Fibroblast of skin of abdomen (primary cell): ENCODE measurements at places on chromosomes 6 and 20.

- no peak for DNase-seq
Observed at GRCh38 chr6:51868591-51869355, 218.6 kb downstream of the PKHD1 start.

DNA sequence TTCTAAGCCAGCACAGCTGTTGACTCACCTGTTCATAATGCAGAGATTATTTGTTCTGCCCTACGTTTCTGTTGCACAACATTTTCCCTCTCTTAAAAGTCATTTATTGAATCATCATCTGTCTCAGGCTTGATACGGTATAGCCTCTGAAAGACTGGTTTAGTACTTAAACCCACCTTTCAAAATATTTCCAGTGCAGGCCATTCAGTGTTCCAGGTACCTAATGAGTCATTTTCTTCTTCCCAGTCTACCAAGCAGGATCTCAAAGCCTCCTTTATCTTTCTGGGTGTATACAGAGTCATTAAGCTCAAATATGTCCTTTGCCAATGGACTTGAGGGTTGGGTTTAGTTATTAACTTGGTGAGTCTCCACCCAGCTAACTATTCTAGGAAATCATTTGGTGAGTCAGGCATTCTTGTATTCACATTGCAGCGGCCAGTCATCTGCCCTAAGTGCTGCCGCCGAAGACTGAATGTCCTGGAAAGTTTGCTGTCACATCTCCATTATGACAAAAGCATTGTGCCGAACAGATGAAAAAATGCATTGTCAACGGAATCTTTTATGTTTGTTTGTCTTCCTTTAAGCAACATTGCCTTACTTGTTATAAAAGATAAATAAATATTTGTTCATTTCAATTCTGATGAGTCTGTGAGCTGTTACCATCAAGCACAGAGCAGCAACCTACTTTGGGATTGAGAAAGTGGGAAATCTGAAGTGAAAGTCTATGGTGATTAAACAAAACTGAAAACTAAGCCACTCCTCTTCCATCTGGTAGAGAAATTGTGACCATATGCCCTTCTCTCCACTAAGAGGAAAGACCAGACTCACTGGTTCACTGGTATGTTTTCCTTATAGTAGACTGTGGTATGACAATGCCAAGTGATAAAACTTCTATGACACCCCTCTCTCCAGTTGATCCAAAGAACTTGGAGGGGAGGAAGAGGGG, 14.3 kb upstream of the FAM135A start:
- no peak for DNase-seq

DNA sequence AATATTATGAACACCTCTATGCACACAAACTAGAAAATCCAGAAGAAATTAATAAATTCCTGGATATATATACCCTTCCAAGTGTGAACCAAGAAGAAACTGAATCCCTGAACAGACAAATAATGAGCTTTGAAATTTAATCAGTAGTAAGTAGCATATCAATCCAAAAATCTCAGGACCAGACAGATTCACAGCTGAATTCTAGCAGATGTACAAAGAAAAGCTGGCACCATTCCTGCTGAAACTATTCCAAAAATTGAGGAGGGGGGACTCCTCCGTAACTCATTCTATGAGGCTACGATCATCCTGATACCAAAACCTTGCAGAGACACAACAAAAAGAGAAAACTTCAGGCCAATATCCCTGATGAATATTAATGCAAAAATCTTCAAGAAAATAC, 67.0 kb upstream of the PDE7B start:
- DNase-seq: no peak

DNA sequence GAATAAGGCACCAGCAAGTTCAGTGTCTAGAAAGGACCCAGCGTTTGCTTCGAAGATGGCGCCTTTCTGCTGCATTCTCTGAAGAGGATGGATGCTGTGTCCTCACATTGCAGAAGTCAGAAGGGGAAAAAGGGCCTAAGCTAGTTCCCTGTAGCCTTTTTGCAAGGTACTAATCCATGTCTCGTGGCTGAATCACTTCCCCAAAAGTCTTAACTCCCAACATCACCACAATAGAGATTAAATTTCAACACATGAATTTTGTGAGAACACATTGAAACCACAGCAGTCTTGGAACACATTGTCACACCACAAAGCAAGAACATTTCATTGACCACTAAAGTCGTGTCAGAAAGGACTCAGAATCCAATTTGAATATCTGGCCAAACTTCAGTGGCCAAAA, 42.1 kb downstream of the KLHL31 start:
- peak; percentile 56 for DNase-seq

GRCh38 chr6:22447249-22448196, 121.8 kb upstream of the HDGFL1 start:
- DNase-seq: no peak

DNA sequence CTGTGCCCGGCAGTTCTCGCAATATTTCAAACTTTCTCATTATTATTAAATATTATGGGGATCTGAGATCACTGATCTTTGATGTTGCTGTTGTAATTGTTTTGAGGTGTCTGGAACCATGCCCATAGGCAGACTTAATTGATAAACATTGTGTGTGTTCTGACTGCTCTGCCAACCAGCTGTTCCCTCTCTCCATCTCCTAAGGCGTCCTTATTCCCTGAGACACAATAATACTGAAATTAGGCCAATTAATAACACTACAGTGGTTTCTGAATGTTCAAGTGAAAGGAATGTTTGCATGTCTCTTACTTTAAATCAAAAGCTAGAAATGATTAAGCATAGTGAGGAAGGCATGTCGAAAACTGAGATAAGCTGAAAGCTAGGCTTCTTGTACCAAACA, 7.6 kb downstream of the MAPK14 start:
- peak; percentile 13 for DNase-seq

GRCh38 chr6:170124836-170125235, 166.0 kb downstream of the DLL1 start:
- DNase-seq: no peak

GRCh38 chr20:3705491-3705969, 6.9 kb downstream of the SIGLEC1 start:
- DNase-seq: no peak

DNA sequence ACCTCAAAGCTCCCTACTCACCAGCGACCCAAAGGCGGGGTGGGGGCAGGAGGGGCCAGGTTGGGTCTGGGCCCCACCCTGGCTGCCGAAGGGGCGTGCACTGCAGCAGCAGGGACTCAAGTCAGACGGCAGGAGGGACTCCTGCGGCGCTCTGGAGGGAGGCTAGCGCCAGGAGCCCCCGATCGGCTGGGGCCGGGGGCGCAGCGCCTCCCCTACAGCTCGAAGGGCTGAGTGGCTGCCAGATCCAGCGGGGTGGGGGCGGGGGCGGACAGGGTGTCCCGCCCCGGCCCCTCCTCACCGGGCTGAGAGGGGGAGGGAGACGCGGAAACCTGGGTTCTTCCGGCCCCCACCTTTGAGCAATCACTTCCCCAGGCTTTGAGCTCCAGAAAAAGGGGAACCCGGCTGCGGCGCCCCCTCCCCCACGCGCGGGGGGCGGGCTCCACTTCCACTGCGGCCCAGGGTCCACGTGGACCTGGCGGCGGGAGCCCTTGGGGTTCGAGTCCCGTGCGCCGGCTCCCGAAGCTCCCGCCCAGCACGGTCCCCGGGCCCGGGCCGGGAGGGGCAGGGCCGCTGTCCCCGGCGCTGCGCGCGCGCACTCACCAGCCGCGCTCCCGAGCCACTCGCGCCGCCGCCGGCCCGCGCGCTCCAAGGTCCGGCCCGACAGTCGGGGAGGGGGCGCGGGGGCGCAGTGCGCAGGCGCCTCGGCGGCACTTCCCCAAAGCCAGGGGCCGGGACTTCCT, at the start of gene RGS19:
Gene RGS19 (minus strand): TSS at position 246 of the 740 bp plus-strand sequence. CDS start 2,632 bp downstream, outside the sequence.
- peak; percentile 72 for DNase-seq

DNA sequence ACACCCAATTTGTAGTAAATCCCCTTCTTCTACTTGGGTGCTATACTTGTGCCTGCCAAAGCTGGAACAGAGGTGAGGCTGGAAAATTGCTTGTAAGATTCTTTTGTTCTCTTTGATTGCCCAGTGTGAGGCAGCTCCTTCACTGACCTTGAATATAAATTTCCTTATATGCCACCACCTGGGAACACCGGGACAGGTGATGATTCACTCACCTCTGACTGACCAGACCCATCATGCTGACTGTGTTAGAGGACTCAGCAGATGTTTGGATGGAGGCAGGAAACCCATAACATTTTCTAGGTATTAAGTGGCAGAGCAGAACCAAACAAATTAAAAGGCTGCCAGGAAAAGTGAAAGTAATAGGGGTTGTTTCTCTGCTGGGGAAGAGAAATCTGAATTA, 120.9 kb downstream of the GRM1 start:
- DNase-seq: no peak

- no peak for DNase-seq
Observed at GRCh38 chr20:11906626-11907480, 10.8 kb upstream of the BTBD3 start.

DNA sequence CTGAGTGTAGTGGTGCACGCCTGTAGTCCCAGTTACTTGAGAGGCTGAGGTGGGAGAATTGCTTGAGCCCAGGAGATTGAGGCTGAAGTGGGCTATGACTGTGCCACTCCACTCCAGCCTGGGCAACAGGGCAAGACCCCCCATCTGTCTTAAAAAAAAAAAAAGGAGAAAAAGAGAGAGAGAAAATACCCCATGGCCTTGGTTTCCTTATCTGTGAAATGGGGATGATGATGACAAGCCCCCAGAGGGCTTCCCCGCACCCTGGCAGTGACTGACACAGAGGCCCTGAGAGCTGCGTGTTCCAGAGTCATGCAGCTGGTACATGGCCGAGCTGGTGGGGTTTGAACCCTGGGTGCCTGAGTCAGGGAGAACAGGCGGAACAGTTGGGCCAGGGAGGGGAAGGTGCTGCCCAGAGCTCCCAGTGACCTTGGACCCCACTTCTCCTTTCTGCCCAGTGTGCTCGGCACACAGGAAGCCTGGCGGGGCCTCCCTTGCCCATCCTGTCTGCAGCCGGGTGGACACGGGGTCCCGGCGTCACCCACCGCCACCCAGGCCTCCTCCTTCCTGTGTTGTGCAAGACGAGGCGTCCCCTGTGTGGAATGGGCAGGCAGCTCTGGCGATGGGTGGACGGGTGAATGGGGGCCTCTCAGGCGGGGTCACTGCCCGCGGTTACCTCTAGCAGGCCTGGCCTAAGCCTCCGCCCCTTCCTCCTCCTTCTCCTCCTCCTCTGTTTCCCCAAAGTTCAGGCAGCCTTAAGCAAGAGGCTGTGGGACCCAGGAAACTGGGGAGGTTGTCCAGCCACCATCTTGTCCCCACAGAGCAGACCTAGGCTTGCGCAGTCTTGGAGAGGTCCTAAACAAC, 84.2 kb downstream of the CEBPB start:
- no peak for DNase-seq

DNA sequence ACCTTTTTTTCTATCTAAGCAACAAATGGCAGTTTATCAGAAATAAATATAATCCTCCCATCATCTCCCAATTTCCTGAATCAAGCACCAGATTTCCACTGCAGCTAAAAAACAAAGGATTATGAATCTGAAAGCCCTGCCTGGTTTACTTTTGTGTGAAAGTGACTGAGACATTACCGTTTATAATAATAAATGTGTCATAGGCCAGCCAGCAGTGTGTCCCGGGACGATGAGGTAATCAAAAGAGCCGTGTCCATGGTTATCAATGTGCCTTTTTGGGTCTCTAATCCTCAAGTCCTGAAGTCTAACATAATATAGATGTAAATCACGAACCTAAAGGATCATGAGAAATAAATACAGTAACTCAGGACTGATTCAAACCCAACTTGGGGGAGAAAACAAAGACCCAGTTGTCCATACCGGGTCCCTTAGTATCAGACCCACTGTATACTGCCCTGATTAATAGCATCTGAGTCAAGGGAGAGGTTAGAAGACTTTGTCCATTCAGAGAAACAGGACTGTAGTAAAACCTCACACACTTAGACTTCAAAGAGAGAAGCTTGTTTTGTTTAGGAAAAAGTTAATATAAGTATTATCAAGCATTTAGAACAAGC, 149.1 kb downstream of the SASH1 start:
- no peak for DNase-seq

DNA sequence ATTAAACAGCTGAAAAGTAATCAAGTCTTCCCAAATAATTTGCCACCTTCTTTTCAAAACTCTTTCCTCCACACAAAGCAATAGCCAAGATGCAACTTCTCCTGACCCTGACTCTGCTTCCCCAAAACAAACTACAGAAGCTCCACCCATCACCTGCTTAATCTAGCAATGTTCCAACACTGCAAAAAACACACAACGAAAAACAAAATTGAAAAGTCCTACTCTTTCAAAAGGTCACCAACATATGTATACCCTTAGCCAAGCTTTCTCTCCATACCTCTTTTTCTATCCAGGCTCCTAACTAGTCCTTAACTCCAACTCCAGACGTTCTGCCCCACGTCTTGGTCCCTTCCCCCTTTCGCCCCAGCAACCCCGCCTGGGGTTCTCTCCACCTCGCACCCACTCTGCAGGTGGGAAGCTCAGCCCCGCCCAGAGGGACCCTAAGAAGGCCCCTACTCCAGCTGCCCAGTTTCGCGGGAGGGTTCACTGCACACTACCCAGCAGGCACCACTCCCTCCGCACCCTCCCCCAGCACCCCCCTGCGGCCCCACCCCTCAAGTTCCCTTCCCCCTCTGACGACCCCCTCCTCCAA, 717 bp downstream of the CSNK2A1 start:
- no peak for DNase-seq

- DNase-seq: no peak
Observed at GRCh38 chr6:14197118-14197517, 79.5 kb downstream of the CD83 start.

DNA sequence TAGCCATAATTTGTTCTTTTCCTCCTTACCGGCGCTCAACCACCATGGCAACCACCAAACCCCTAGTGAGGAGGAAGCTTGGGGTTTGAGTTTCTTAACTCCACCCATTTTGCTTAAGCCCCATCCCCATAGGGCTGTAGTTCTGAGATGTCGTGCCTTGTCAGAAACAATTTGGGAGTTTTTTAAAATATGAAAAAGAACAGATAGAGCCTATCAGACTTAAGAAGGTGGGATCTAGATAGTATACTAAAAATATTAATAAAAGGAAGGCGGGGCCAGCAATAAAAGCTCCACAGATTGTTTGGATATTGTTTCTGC, 5.6 kb downstream of the BRD2 start:
- peak; percentile 45 for DNase-seq

- DNase-seq: peak; percentile 64
Observed at GRCh38 chr20:45293041-45294002, 13.3 kb upstream of the RBPJL start.

DNA sequence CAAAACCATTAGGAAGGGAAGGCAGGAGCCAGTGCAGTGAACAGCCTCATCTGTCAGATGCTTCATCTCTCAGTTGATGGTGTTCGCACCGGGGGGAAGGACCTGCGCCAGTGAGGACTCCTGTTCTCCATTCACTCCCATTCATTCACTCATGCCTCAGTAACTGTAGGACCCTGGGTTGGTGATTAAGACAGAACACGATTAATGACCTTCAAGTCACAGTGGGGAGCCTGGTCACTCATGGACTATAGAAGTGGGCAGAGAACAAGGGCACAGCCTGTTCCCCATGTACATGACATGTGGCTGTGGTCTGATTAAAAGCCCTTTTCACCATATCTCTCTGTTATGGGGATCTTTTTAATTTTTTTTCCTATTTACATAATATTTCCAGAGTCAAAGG, 113.3 kb downstream of the RPS12 start:
- DNase-seq: no peak

GRCh38 chr20:5510446-5510845, 193.7 kb upstream of the PROKR2 start:
- DNase-seq: no peak

GRCh38 chr6:47810885-47811284, 29.1 kb downstream of the OPN5 start:
- DNase-seq: no peak

GRCh38 chr6:9370480-9370879, 935.1 kb upstream of the SLC35B3 start:
- no peak for DNase-seq

GRCh38 chr6:25301362-25301761, 22.2 kb downstream of the CARMIL1 start:
- no peak for DNase-seq

GRCh38 chr6:109897025-109897424, 81.1 kb upstream of the GPR6 start:
- no peak for DNase-seq
